WERI-Rb-1 (cell line): ENCODE measurements at places on chromosomes 7 and 10.

DNA sequence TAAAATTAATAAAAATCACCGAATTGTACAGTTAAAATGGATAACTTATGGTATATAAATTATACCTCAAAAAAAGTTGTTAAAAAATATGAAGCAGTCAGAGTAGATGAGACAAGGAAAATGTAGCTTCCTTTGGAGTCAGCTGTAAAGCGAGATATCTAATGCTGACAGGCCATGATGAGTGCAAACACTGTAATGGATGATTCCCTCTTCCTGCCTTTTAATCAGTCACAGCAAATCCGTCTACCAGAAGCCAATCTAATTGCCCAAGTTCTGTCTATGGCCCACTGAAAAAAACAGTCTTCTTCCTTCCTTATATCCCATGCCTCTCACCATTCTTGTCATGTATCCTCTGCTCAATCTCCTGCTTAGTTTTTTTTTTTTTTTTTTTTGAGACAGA, 59.9 kb upstream of the DNAJB12 start:
- DNase-seq: no peak

DNA sequence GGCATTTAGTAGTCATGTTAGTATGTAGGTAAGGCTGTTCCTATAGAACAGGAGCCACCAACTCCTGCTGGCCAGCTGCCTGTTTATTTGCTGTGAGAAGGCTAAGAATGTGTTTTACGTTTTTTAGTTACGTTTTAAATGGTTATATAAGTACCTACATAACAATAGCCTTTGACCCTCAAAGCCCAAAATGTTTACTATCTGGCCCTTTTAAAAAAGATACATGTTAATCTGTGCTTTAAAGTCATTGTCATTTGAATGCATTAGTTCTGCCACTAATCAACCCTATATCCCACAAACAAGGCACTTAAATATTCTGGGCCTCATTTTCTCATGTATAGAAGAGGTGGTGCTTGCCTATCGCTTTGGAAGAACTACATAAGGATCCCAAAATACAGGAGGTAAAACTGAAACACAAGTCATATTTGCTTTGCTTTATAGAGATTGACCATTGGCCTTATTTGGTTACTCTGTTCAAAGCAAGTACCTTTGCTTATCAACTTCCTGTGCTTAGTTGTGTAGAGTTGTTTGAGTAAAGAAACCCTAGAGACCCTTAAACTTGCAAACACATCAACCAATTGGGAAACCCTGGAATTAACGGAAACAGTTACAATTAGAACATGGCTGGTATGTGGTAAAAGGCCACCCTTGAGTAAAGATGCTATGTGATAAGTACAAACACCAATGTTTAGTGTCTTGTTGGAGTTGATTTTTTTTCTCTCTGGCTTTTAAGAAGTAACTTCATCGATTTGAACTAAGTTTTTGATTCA, 25.9 kb downstream of the TIMM23 start:
- no peak for DNase-seq

GRCh38 chr10:78634389-78634815, 434.4 kb upstream of the ZMIZ1 start:
- DNase-seq: no peak

DNA sequence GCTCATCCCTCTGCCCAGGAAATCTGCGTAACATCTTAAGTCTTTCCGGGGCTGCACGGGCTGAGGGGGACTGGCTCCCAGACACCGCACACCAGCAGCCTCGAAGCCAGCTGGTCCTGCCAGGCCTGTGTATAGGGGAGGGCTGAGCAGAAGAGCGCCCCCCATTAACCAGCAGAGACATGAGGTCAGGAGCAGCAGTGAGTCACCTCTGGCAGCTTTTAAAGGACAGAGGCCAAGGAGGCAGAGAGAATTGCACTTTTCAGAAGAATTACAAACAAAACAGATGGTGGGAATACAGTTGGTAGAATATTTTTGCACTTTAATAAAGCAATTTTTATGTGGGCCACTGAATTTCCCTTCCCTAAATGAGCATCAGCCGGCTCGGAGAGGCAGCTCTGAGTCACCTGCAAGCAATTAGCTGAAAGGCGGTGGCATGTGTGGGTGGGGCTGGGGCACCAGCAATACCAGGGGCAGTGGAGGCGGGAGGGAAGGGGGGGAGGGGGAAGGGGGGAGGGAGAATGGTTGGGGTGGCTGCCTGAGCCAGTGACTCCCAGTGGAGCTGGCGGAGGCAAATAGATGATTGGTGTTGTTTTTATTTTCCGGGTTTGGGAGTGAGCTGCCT, 39.1 kb downstream of the GOLGA7B start:
- no peak for DNase-seq

GRCh38 chr10:129881641-129882040, 82.4 kb downstream of the EBF3 start:
- DNase-seq: no peak

DNA sequence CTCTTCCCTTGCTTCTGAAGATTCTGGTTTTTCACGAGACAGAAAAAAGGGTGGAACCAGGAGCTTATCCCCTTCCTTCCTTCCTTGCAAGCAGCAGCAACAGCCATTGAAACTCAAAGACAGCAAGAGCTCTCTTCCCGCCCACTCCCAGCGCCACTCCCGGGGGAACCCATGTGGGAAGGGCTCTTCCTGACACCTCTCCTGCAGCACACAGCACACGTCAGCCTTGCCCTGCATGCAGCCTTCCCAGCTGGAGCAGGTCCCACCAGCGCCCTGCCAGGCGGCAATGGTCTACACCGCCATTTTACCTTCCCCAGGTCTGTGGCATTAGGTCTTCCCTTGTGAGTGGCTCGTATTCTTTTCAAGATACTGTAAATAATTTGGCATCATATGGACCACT, 161.8 kb downstream of the MGMT start:
- no peak for DNase-seq

- no peak for DNase-seq
These were observed 413.5 kb upstream of the LRRN3 start for GRCh38 chr7:110677405-110677804.

- peak; percentile 88 for DNase-seq
These were observed 46.1 kb downstream of the PTPRN2 start for GRCh38 chr7:158541346-158542010.

GRCh38 chr10:19987931-19988330, 171.7 kb downstream of the PLXDC2 start:
- DNase-seq: no peak

DNA sequence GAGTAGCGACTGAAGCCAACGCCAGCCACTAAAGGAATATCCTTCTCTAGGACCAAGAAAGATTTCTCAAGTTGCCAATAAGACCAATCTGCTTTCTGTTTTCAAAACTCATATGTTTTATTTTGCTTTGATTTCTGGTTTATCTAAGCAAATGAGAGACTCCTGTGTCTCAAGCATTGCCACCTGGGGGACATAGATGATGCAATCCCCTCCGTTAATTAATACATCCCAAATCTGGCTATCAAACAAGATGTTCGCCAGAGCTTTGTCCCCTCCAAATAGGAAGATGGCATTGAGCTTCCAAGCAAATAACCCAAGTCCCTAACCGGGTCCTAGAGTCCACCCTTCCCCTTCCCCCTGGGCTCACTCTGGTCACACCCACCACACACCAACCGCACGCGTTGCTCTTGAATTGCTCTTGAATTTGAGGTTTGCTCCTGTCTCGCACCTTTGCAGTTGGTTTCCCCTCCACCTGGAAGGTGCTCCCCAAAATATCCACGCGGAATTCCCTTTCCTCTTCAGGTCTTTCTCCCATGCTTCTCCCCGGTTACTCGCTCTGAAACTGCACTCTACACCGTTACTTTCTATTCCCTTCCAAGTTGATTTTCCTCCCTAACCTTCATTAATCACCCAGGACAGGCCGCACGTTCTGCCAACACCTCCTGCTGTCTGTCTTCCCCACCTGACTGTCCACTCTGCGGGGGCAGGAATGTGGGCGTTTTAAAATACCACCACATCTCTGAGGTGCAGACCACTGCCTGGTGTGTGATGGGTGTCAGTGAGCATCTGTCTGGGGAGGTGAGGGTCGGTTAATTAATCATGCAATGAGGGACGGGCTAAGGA, 64.1 kb upstream of the RNF32 start:
- no peak for DNase-seq

GRCh38 chr10:132493246-132493755, 44.3 kb upstream of the INPP5A start:
- peak; percentile 3 for DNase-seq

- no peak for DNase-seq
These were observed 405.6 kb downstream of the KCNMA1 start for GRCh38 chr10:77231884-77232610.

DNA sequence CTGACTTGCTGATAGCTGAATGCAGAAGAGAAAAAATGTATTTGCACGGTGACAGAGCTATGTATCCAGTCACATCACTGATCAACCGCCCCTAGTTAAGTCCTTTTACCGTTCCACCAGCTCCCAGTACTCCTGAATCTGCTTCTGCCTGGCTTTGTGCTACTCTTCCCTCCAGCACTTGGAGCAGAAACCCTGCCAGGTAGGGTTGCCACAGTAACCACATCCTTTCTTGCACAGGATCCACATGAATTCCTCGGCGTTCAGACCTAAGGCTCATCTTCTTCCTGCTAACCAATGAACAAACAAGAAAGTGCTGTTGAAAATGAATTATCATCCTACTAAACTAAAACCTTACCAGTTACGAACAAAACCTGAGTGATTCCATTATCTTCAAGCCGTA, 52.0 kb upstream of the KCTD7 start:
- no peak for DNase-seq

GRCh38 chr10:93535293-93535692, 31.2 kb upstream of the FFAR4 start:
- no peak for DNase-seq

GRCh38 chr10:90130321-90131086, 429.1 kb downstream of the KIF20B start:
- no peak for DNase-seq

GRCh38 chr10:1242975-1243374, 186.8 kb downstream of the WDR37 start:
- DNase-seq: no peak

DNA sequence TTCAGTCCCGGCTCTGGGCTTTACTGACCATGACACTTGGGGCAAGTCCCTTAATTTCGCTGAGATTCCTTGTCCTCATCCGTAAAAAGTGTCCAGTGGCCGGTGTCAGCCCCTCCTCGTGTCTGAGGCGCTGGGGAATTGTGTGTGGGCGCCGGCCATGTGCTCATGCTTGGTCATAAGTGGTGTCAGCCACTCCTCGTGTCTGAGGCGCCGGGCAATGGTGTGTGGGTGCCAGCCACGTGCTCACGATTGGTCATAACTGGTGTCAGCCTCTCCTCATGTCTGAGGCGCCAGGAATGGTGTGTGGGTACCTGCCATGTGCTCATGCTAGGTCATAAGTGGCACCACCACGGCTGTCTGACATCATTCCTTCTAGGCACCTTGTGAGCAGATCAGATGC, 40.7 kb upstream of the DMBT1 start:
- no peak for DNase-seq

GRCh38 chr7:159238541-159238940, 93.9 kb upstream of the VIPR2 start:
- no peak for DNase-seq

GRCh38 chr10:86105640-86106039, 261.0 kb downstream of the GRID1 start:
- DNase-seq: no peak

DNA sequence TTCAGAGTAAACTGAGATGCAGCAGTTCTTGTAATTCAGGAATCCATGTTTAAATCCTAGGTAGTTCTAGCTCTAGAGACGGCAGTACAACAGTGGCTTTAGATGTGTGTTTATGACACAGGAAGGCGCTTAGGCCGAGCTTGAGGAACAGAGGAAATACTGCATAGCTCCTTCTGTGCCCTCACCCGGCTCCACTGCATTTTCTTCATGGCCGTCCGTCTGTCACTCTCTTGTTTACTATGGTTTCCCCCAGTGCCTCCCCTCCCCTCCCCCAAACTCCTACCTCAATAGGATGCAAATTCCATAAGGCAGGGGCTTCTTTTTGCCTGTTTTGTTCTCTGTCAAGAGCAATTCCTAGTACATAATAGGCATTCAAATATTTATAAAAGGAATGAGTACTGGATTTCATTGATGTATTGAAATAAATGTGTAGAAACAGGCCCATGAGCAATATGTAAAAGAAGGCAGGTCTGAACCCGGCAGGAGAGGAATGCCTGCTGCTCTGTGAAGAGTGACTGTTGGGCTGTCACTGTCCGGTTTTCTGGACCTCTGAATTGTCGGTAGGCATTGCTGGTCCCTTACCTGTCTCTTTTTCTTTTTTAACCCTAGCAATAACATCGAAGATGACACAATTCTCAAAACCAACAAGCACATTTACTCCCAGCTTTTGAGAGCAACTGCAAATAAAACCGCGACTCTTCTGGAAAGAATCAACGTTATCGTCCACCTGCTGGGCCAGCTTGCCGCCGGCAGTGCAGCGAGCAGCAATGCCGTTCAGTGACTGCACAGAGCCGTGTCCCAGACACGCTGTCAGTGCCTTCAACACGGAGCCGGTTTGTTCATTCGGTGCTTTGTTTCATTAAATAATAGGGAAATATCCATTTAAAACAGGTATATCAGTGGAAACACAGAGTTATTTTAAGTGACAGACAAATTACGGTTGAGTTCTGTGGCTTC, 12.7 kb downstream of the MMP21 start:
- DNase-seq: no peak

- DNase-seq: peak; percentile 44
These were observed 4.3 kb upstream of the NEUROG3 start for GRCh38 chr10:69577268-69578232.

GRCh38 chr7:94298943-94299342, 95.8 kb upstream of the COL1A2 start:
- no peak for DNase-seq

DNA sequence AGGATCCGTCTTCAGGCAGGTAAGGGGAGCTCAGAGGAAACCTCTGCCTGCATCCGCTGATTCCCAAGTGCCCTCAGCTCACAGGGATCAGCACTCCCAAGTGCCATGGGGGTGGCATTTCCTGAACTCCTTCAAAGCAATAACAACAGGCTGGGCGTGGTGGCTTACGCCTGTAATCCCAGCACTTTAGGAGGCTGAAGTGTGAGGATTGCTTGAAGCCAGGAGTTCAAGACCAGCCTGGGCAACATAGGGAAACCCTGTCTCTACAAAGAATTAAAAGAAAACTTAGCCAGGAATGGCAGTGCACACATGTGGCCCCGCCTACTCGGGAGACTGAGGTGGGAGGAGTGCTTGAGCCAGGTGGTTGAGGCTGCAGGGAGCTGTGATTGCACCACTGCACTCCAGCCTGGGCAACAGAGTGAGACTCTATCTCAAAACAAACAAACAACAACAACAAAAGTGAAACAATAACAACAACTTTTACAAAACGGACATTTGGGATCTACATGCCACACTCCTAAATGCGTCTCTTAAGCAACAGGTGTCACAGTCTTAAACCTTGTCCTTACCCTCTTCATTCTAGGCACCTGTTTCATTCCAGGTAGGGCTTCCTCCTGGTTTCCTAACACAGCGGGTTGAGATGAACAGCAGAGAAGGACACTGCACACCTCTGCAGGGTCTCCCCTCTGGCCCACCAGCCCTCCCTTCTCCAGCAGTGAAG, 73.8 kb downstream of the PAXIP1 start:
- DNase-seq: no peak

DNA sequence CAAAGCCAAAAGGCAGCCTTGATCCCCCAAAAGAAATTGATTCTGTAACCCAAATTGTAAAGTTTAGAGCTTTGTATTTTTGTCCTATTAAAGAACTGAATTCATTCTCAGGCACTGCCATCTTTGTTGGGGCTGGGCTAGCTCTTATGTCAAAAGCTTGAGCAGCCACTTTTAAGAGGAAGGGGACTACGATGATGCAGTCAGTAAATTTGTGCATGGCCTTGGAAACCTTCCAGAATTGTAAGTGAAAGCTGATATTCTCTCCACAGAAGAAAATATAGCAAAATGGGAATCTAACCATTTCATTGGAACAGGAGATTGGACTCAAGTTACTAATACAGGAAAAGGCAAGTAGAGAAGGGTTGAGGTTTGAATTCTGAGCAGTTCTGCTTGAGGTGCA, 50.1 kb downstream of the RBM20 start:
- no peak for DNase-seq
